ENCODE measurements at places on chromosomes 5 and 9. TPM values are rescaled to one million over a fixed set of nuclear protein-coding genes. Genes with fewer than 3 reads are reported as not detected.

EMB gene
- 72.9 TPM for total RNA-seq

ADAMTS19 gene
- total RNA-seq, result not detected

DNA sequence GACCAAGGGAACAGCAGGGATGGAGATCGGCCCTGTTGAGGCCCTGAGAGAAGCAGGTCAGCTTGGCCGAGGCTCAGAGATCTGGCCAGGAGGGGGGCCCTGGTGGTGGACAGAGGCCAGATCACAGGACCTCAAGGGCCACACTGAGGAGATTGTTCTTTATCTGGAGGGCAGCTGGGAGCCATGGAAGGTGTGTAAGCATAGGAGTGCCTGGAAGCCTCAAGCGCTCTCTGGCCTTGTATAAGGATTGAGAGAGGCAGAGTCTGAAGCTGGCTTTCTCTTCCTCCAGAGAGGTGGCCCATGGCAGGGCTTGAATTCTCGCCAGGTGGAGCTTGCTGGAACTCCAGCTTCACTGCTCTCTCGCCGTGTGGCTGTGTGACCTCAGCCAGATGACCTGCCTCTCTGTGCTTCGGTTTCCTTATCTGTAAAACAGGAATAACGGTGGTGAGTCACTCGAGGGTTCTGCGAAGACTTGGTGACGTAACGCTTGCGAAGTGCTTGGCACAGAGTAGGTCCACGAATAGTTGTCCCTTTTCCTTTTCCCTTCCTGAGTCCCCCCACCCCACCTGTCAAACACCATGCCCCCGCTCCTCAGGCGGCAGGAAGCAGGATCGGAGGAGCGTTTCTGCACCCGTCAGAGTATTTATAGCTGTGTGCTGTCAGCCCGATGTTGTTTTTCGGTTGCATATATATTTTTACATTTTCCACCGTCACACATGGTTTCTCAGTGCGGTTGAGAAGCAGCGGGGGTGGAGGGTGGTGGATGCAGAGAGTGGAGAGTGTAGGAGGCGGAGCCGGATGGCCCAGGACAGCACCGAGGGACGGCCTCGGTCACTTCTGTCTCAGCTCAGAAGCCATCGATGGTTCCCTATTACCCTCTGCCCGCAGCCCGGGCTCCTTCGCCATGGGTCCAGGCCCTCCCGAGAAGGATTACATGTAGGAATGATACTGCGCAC is 17.0 kb upstream of the CRB2 start:
- no peak for DNase-seq

DNA sequence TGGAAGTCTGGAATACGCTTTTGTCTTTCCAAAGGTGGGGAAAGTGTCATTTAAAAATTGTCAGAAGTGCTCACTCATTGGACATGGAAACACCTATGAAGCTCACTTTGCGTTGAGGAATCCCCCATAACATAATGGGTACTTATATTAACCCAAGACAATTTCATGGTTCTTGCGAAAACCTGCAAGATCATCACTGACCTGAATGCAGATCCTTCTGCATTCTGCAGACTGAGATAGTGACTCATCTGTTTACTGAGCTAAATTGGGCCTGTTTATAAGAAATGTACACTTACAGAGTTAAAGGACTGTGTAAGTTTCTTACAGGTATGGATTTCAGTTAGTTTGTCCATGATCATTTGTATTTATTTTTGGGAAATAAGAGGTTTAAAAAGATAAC is 153.0 kb downstream of the HMHB1 start:
- no peak for DNase-seq
